ENCODE measurements at places on chromosomes 5 and 9. TPM values are rescaled to one million over a fixed set of nuclear protein-coding genes. Genes with fewer than 3 reads are reported as not detected.

PROP1 gene
- not detected for polyA plus RNA-seq

ENHO gene
- polyA plus RNA-seq = 60.4 TPM

PCDHB8 gene
- 0.24 TPM for polyA plus RNA-seq

SPINK6 gene
- polyA plus RNA-seq = not detected

KLF4 gene
- polyA plus RNA-seq = 1.9 TPM

NELFB gene
- 57.6 TPM for polyA plus RNA-seq

RGS7BP gene
- polyA plus RNA-seq = 1.1 TPM

ROR2 gene
- 5.4 TPM for polyA plus RNA-seq

DNA sequence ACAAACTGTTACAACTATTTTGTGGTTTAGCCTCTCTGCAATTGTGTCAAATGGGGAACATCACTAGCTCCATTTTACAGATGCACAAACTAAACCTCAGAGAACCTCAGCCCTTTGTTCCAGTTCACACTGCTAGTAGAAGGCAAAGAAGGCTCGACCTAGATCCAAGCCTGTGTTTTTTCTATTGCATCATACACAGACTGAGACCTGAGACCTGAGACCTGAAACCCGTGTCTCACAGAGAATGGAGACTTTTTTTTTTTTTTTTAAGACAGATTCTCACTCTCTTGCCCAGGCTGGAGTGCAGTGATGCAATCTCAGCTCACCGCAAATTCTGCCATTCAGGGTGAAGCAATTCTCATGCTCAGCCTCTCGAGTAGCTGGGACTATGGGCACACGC lies 120.8 kb downstream of the GALNT10 start:
- no peak for DNase-seq

- DNase-seq = peak; percentile 44
Measured at GRCh38 chr5:27652505-27652904, 614.1 kb upstream of the CDH9 start.

DNA sequence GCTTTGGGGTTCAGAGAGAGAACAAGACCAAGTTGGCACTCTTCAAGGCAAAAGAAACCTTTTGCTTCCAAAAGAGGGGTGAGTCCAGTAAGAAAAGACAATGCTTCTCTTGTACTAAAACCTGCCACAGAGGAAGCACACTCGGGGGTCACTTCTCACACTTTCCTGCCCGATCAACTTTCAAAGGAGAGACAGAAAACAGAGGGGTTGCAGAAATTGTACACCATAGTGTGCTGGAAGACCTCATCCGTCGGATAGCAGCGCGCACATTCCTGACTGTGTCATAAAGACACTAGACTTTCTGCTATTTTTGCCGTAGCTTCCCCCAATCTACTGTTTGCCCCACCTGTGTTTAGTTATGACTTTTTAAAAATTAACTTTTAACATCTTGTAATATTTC lies 66.9 kb downstream of the OR2K2 start:
- no peak for DNase-seq

GRCh38 chr9:77820293-77820954 lies 172.3 kb upstream of the GNA14 start:
- no peak for DNase-seq

DNA sequence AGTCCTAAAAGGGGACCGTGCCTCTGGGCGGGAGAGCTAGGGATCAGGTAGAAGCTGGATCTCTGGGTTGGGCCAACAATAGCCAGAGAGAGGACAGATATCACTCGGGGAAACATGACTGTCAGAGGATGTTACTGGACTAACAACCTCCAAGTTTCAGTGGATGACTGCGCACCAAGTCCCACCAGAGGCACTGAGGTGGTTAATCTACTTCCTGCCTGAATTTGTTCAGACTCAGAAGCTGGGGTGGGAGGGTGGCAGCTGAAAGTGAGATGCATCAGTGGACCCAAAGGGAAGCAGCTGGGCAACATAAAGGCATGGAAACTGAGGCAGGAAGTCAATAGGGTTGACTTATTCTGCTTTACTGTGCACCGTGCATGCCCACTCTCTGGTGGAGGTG lies 130.1 kb upstream of the SLC44A1 start:
- DNase-seq = no peak

GRCh38 chr5:35087991-35088390 lies 40.2 kb upstream of the AGXT2 start:
- DNase-seq = no peak

GRCh38 chr5:103646698-103647614 lies 84.4 kb upstream of the NUDT12 start:
- peak; percentile 58 for DNase-seq

GRCh38 chr5:59562756-59563389 lies 330.7 kb downstream of the PDE4D start:
- peak; percentile 41 for DNase-seq

GRCh38 chr5:151721812-151722391 lies 35.2 kb upstream of the SPARC start:
- DNase-seq = no peak

DNA sequence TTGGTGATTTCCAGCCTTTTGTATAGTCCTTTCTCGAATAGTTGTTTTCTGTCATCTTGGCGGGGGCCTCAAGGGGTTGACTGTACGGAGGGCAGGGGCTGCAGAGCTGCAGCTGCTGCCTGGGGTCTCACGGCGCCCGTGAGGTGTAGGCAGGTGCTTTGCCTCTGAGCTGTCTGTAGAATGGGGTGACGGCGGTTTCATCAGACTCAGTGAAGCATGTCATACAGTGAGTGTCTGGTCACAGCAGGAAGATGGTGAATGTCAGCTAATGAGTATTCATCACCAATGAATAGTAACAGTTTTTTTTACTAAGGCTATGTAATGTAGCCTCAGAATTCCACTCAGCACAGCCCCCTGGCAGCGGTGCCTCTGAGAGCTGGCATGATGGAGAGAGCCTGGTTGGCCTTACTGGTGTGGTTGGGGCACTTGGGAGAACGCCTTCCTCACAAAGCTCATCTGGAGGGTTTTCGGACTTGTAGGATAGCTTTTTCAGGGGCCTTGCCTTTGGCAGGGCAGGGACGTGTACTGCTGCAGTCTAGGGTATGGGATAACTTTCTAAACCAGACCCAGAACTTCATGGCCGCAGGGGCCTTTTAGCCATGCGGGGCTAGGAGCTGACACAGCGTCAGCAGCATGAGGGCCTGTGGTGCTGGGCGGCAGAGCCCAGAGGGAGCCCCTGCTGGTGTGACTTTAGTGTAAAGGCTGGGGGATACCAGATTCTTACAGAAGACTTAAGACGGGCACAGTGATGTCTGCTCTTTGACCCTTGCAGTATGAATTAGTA lies 15.0 kb downstream of the TENT4A start:
- DNase-seq = no peak

GRCh38 chr9:16708656-16709435 lies 161.6 kb downstream of the BNC2 start:
- DNase-seq = no peak

DNA sequence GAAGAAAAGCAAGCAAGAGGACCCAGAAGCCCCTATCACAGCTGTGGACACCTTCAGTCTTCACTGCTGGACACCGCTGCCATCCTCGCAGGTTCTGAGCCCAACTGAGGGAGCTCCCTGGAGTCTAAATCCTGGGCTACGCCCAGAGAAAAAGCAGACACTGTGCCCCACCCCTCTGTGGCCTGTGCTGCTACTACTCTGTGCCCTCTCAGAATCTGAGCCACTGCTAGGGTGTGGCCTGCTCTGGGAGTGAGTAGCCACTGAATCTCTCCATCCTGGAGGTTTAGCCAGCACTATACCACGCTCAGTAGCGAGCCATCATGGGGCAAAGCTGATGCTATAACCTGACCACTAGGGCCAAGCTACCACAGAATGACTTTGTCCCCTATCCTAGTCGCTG lies 338.2 kb downstream of the NPR3 start:
- DNase-seq = no peak

DNA sequence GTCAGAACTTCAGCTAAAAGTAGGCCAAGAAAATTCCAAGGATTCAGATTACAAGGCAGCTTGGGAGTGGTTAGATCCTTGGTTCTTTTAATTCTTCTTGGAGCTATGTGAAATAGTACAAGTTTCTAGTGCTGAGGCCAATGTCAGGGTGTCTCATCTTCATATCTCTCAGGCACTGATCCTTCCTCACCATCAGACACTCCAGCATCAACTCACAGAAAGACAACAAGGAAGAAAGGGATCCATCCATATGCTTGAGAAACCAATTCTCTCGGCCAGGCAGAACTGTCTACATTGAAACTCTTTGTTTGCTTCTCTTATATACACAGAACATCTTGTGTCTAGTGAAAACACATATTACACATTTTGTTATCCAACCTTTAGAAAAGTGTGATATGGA lies 362.1 kb upstream of the CCNH start:
- DNase-seq = no peak

- no peak for DNase-seq
Measured at GRCh38 chr5:9115093-9115492, 430.8 kb downstream of the SEMA5A start.

DNA sequence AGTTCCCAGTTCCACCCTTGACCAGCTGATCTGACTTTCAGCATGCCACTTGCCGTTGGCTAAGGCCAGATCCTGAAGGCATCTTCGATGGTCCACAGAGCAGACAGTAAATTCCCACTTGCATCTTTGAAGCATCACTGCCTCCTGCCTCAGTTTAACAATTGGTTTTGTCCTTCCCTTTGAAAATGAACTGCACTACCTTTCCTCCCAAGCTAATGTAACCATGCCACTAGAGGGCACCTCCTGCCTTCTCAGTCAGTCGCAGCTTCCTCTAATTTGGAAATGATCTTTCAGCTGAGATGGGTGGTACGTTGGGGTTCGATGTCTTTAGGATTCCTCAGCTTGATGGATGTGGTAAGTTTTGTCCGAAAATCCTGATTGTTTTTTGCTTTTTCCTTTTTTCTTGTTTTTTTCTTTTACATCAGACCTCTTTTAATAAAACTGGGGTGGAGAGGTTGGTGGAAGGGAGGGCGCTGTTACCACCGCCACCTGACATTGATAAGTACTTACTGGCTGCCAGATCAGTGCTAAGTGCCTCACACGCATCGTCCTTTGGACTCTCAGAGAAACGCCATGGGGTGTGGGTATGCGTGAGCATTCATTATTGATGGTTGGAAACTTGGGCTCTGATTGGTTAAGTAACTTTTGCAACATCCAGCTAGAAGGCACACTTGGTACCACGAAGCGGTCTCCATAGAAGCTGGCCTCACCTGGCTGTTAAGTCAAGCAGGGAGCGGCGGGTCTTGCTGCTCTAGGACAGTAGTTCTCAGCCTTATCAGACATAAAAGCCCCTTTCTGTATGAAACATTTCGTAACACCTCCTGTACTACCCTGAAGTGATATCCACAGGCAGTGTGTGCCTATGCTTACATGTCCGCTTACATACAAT lies 16.9 kb downstream of the PTTG1 start:
- peak; percentile 25 for DNase-seq

DNA sequence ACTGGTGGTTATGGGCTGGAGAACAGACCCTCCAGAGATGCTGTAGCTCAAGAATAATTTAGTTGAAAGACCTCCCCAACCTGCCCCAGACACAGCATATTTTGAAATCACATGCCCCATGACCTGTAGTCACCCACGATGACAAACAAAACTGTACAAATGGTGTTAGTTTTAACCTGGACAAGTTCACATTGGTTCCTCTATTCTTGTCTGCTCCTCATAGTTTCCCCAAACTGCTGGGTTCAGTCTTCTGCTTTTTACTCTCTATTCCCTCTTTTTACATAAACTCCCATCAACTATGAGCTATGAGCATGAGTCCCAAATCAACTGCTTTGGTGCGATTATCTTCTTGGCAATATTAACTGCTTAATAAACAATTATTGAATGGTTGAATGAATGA lies 365.3 kb upstream of the CLINT1 start:
- no peak for DNase-seq

DNA sequence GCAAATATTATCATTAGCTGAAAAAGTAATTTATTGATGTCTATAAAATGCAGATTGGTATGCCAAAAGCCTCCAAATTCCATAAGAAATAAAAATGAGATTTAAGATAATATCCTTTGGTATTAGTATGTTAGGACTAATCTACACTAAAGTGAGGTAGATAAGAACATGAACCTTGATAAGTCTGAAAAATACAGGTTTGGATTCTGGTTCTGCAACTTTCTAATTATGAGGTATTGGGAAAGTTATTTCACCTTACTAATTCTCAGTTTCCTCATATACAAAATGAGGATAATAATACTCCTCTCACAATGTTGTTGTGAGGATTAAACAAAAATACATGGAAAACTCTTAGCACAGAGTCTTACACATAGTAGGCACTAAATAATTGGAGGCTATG lies 300.1 kb downstream of the NNT start:
- no peak for DNase-seq

DNA sequence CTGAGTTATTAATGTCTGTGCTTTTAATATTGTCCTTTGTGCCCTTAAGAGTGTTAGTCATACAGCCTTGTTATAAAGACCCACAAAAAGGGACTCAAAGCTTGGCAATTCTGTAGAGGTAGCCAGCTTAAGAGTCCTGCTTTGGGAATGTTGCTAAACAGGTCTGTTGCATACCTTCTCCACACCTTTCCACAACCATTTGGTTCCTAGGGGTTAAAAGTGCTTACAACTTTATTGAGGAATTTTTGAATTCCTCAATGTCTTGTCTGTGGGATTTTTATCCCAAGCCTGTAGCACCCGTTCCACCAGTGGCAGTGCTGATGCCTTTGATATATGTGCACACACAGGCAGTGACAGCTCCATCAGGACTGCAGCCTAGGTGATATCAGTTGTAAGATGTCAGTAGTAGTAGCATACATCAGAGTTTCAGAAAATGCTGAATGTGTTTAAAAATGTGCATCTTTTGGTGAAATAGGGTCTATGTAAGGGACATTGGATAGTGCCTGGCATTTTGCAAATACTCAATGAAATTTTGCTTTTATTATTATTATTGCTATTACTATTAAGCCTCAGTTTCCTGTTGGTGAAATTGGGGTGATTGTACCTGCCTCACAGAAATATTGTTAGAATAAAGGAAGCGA lies 68.5 kb downstream of the WWC1 start:
- no peak for DNase-seq
